LNCaP clone FGC (cell line): ENCODE measurements at places on chromosomes 1 and 21.

GRCh38 chr1:224534731-224535130 lies 81.4 kb upstream of the CNIH3 start:
- DNase-seq = no peak

DNA sequence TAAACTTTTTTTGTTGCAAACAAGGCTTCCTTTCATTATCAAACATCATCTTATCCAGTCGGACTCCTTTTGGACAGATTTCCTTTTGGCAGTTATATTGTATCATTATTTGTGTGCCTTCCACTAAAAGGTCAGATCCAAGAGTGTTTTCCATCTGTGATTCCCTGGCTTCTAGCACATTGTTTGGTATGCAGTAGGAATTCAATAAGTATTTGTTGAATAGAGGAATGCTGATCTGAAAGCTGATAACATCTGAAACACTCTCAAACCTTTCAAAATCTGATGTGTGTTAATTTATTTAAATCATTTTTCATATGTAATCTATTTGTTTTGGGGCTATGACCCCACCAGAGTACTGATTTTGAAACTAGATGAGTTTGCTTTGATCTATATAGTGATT lies 39.0 kb downstream of the NDC1 start:
- DNase-seq = no peak

DNA sequence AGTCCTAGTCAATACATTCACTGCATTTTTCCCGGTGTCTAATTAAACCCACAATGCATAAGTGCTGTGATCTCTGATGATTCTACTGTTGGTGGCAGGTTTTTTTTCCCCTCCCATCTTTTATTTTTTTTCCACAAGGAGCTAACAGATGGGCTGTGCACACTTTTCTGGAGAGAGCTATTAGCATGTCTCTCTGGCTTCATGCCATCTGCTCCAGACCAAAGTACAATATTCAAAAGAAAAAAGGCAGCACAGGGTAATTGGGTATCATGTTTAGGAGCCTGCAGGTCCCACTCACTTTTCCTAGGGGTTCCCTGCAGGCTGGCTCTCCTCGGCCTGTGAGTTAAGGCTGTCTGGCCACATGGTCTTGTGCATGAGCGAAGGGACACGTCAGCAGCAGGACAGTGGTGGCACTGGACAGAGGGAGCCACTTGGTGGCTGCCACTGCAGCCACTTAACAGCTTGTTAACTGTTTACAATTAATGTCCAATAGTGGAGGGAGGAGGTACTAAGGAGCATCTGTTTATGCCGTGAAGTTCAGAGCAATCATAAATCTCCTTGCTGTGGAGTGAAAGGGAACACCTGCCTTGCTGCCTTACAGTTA lies 53.5 kb upstream of the C8B start:
- DNase-seq = no peak

DNA sequence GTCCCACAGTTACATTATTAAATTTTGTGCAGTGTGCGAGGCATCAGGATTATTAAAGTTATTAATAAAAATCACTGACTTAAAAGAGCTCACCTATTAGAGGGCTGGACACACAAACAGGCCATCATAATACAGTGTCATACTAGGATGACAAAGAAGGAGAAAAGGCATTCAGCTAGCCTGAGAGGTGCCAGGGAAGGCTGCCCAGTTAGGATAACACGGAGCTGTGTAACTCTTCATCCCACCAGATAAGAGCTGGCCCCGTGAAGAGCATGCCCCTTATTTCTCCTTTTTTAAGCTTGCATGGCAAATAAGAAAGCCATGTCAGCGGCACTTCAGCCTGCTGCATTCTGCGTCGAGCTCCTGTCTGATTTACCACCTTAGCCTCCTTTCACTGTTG lies 109.5 kb downstream of the KCNK1 start:
- DNase-seq = no peak

GRCh38 chr1:116699605-116700004 lies 32.1 kb upstream of the IGSF3 start:
- DNase-seq = no peak

GRCh38 chr1:210378736-210379135 lies 50.0 kb downstream of the HHAT start:
- no peak for DNase-seq

DNA sequence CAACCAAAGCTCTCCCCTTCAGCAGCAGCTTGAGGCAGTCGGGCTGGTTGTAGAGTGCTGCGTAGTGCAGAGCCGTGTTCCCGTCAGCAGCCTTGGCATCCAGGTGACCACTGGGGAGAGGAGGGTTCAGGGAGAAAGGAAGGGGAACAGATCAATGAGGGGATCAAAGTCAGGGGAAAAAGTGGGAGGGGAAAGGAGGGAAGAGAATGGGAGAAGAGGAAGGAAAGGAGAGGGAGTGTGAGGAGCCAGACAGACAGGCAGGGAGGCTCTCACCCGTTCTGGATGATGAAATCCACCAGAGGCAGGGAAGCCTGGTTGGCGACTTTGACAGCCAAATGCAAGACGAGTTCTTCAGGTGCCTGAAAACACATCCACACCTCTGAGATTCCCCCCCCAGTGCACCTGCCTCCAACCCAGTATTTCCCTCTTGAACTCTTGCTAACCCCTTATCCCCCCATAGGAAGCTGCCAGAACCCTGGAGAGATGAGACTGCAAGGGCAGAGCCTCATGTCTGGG lies 9.8 kb upstream of the TCEA3 start:
- DNase-seq = no peak

DNA sequence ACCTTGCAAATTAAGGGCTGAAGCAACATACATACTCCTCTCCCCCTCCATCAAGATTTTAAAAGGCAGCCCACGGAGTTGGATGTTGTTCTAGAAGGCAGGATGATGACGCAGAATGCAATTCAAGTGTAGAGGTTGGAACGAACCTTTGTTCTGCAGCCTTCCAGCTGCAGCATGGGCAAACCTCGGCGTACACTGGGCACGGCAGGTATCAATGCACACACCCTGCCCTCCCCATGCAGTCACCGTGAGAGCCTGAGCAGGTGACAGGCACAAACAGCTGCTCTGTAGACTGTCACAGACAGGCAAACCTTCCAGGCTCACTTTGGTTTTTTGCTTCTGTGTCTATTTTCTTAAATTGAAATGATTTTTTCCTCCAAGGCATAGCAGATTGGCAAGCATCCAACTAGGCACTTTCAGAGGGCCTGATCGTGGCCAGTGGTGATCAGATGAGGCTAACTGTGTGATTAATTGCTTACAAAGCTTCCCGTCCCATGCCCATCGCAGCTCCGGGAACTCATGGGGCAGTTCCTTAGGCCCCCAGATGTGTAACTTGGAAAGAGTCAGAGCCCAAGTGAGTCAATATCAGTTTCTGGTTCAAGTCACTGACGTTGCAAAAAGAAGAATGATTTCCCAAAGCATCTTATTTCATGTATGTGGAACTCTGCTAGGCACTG lies 82.3 kb downstream of the ITPKB start:
- DNase-seq = no peak

GRCh38 chr1:228004331-228004855 lies 2.4 kb upstream of the WNT3A start:
- no peak for DNase-seq

- no peak for DNase-seq
Measured at GRCh38 chr1:181501612-181502011, 18.3 kb downstream of the CACNA1E start.

GRCh38 chr1:179251675-179252074 lies 22.2 kb upstream of the ABL2 start:
- peak; percentile 53 for DNase-seq

- no peak for DNase-seq
Measured at GRCh38 chr21:29669416-29669815, 270.4 kb downstream of the GRIK1 start.

GRCh38 chr1:27513528-27513927 lies 23.6 kb upstream of the WASF2 start:
- DNase-seq = no peak

DNA sequence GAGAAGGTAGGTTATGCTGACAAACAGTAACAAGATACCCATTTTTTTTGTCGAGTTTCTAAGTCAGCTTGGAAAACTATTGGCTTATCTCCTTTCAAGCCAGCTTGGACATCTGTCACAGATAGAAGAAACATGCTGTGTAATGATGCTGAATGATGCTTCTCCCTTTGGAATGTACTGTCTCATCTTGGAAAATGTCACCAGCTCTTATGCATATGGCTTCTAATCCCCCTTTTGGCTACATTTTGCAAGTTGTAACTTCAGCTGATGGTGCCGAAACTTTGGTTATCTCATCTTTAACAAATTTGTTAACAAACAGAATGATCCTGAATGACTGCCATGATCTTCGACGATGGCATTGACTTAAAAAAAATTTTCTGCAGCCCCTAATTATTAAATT lies 68.8 kb upstream of the ST6GALNAC3 start:
- DNase-seq = no peak

DNA sequence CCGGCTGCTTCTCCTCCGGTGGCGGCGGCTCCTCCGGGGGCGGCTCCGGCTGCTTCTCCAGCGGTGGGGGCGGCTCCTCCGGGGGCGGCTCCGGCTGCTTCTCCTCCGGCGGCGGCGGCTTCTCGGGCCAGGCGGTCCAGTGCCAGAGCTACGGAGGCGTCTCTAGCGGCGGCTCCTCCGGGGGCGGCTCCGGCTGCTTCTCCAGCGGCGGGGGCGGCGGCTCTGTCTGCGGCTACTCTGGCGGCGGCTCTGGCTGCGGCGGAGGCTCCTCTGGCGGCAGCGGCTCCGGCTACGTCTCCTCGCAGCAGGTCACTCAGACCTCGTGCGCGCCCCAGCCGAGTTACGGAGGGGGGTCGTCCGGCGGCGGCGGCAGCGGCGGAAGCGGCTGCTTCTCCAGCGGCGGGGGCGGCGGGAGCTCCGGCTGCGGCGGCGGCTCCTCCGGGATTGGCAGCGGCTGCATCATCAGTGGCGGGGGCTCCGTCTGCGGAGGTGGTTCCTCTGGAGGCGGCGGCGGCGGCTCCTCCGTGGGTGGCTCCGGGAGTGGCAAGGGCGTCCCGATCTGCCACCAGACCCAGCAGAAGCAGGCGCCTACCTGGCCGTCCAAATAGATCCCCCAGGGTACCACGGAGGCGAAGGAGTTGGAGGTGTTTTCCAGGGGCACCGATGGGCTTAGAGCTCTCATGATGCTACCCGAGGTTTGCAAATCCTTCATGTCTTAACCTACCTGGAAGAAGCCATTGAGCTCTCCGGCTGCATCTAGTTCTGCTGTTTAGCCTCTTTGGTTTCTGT lies 2.0 kb downstream of the LORICRIN start:
- no peak for DNase-seq

- DNase-seq = no peak
Measured at GRCh38 chr1:6485168-6486101, 6.0 kb downstream of the PLEKHG5 start.

DNA sequence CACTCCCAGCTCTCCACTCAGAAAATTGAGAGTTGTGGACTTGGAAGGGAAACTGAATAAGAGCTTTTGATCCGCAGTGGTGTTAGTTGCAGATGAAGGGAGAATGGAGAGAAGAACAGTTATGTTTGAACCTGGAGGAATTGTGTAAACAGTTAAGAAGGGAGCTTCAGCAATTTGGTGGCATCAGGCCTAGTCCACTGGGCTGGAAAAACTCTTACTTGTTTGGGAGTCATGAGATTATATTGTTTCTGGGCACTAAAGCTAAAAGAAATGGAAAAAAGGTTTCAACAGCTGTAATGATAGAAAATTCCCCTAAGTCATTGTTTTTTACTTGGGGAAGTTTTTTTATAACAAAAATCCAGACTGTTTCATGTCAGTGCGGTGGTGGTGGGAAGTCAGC lies 256.1 kb upstream of the C1orf87 start:
- no peak for DNase-seq

GRCh38 chr1:14945132-14946010 lies 208.2 kb upstream of the TMEM51 start:
- no peak for DNase-seq

DNA sequence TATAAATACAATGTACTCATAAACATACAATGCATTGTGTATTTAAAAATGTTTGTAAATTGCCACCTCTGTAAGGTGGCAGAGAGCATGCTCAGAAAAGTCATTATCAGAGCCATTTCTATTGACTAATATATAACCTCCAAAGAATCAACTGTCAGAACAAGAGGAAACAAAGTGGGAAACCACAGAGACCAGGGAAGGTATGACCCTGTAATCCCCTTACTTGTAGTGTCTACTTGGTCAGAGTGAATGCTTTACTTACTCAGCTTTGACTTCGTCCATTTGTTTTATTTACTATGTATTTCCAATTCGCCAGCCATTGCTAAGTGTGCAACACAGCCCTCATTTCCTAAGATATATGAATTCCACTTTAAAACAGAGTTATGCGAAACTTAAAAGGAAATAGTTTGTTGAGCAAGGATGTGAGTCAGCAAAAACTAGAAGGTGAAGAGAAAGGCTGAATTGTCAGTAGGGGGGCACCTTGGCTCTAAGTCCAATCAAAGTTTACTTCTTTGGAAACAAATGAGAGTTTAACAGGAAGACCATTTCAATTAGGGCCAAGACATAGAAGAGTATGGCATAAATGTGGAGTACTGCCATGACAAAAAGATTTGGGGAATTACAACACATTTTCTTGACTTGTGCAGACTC lies 671.7 kb upstream of the PTBP2 start:
- no peak for DNase-seq

GRCh38 chr1:215517441-215517891 lies 49.6 kb upstream of the KCTD3 start:
- DNase-seq = no peak
